AG10803 (cell line): ENCODE measurements at places on chromosomes 4 and X.

DNA sequence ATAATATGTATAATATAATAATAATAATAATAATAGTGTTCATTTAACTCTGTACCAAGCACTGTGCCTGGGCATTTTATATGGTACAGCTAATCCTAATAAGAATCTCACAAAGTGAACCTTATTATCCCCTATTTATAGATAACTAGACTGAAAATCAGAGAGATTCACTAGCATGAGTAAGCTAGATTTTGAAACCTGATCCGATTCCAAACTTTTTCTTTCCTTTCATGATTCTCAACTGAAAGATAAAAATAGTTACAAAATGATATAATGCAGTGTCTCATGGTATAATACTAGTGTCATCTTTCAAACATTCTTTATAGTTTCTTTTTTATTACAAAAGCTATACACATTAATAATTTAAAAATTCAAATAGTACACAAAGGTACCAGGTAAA lies 55.9 kb upstream of the RNF128 start:
- DNase-seq, result no peak

- DNase-seq, result no peak
Measured at GRCh38 chr4:156723951-156724668, 247.5 kb downstream of the PDGFC start.

- no peak for DNase-seq
Measured at GRCh38 chr4:13403326-13403725, 80.8 kb downstream of the RAB28 start.

- DNase-seq, result no peak
Measured at GRCh38 chr4:7531640-7531994, 96.9 kb upstream of the PSAPL1 start.
